ENCODE measurements at places on chromosomes 4 and X. TPM values are rescaled to one million over a fixed set of nuclear protein-coding genes. Genes with fewer than 3 reads are reported as not detected.

- no peaks in the 10 kb centered on the region for H3K4me1 ChIP-seq
- DNase-seq: no peak
- no peaks in the 10 kb centered on the region for H3K36me3 ChIP-seq
- no peak overlapping the region for H3K27ac ChIP-seq
Observed at GRCh38 chr4:4971796-4972195, 47.5 kb downstream of the CYTL1 start.

DNA sequence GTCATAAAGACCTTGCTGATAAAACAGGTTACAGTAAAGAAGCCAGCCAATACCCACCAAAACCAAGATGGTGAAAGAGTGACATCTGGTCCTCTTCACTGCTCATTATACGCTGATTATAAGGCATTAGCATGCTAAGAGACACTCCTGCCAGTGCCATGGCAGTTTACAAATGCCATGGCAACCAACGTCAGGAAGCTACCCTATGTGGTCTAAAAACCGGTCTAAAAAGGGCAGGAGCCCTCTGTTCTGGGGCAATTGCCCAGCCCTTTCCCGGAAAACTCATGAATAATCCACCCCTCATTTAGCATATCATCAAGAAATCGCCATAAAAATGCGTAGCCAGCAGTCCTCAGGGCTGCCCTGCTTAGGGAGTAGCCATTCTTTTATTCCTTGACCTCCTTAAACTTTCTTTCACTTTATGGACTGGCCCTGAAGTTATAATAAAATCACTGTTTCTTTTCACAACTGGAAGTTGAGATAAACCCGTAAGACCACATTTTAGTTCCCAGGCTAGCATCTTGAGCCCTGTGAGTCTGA, 260.5 kb upstream of the FAT1 start:
- no peaks in the 10 kb centered on the region for H3K4me1 ChIP-seq
- no peaks in the 10 kb centered on the region for H3K36me3 ChIP-seq
- no peak for DNase-seq
- no peak overlapping the region for H3K4me3 ChIP-seq
- no peak overlapping the region for H3K27ac ChIP-seq

DNA sequence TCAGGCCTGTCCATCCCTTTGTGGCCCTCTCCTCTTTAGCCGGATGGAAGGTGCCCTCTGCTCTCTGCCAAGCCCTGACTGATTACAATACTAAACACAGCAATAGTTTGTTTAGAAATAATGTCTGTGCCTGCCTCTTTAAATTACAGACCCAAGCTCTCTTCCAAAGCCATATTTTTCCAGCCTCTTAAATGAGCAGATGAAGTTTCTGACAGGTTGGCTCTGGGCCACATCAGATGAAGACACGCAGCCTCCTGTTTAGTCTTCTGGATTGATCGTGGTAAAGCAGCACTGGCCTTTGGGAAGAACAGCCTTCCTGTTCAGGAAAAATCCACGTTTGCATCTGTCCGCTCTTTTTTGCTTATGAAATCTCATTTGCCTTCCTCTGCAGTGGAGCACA, 133.6 kb downstream of the CPE start:
- H3K27ac ChIP-seq: no peak overlapping the region
- peaks cover 4% of the 10 kb centered on the region for H3K4me1 ChIP-seq
- no peak for DNase-seq
- H3K4me3 ChIP-seq: no peak overlapping the region
- no peaks in the 10 kb centered on the region for H3K27me3 ChIP-seq
- no peaks in the 10 kb centered on the region for H3K36me3 ChIP-seq

DNA sequence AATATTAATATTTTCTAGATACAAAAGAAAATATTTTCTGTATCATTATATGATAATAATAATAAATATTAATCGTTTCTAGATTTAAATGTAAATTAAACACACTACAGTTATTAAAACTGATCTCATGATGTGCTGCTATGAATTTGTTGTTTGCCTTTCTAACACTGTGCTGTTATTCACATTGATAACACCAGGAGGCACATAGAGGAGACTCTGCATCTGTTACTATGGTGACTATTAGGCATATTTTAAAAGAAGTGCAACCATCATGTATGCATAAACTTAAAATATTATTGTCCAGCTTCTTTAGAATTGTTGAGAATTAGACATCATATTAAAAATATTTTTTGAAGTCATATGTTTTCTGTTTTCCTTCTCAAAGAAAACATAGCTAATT, 11.8 kb upstream of the PDGFC start:
- H3K36me3 ChIP-seq: no peaks in the 10 kb centered on the region
- no peaks in the 10 kb centered on the region for H3K4me1 ChIP-seq
- H3K27ac ChIP-seq: no peak overlapping the region

GRCh38 chr4:184439386-184439785, 35.0 kb downstream of the IRF2 start:
- H3K27me3 ChIP-seq: no peaks in the 10 kb centered on the region
- peaks cover 72% of the 10 kb centered on the region for H3K4me1 ChIP-seq
- no peak overlapping the region for H3K4me3 ChIP-seq
- H3K36me3 ChIP-seq: peaks cover 14% of the 10 kb centered on the region
- no peak overlapping the region for H3K27ac ChIP-seq

The DCAF12L1 gene
- total RNA-seq: not detected

DNA sequence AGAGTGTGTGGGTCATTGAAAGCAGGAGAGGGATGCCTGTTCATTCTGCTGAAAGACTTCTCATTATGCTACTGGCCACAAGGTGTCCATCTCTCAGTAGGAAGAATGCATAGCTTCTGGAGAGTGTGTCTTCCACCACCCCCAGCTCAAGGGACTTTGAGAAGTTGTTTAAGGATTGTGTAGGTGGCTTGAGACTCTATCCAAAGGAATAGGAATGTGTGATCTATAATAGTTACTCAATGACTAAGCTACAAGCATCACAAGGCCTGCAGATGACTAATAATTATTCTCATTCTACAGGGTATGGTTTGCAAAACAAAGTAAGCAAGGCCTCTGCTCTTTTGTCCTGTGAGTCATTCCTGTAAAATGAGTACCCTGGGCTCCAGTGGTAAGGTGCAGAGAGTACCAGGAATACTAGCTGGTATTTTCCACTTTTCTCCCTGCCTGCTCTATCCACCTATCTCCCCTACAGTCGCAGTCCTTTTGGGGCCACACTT, 279.8 kb upstream of the BOD1L1 start:
- no peak overlapping the region for H3K4me3 ChIP-seq
- H3K27ac ChIP-seq: no peak overlapping the region
- H3K27me3 ChIP-seq: no peaks in the 10 kb centered on the region
- DNase-seq: no peak

DNA sequence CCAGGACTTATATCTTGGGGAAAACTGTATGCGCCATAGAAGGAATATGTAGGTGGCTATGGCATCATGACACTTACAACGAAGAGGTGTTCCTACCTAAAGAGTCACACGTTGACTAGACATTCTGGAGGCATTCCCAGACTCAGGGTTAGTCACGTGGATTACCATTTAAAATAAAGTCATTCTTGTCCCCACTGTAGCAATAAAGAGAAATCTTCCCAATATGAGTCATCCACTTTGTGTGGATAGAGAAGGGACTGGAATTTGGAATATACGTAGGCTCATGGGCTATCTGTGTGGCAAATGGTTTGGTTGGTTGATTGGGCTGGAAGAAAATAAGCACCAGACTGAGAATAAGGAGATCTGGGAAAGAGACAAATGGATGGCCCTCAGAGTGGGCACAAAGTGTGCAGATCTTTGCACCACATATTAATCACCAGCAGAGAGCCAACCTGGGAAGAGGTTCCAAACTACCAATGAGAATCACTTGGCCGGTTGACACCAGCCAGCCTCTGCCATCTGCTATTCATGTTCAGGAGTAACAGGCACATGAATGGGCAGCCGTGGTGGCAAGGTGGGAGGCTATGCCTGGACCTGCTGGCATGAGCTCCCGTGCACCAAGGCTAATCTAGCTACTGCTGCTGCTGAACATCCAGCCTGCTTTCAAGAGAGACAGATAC, 41.0 kb downstream of the MTNR1A start:
- H3K4me1 ChIP-seq: no peaks in the 10 kb centered on the region
- no peak overlapping the region for H3K4me3 ChIP-seq
- H3K36me3 ChIP-seq: no peaks in the 10 kb centered on the region
- DNase-seq: no peak
- H3K27me3 ChIP-seq: no peaks in the 10 kb centered on the region

The PHKA1 gene
- total RNA-seq: 7.5 TPM

- H3K4me1 ChIP-seq: no peaks in the 10 kb centered on the region
- H3K27ac ChIP-seq: no peak overlapping the region
- no peak overlapping the region for H3K4me3 ChIP-seq
- no peaks in the 10 kb centered on the region for H3K36me3 ChIP-seq
- DNase-seq: no peak
Observed at GRCh38 chr4:23577398-23577797, 312.4 kb downstream of the PPARGC1A start.

The TNIP3 gene
- 21.9 TPM for total RNA-seq

The SCD5 gene
- total RNA-seq: 0.70 TPM

DNA sequence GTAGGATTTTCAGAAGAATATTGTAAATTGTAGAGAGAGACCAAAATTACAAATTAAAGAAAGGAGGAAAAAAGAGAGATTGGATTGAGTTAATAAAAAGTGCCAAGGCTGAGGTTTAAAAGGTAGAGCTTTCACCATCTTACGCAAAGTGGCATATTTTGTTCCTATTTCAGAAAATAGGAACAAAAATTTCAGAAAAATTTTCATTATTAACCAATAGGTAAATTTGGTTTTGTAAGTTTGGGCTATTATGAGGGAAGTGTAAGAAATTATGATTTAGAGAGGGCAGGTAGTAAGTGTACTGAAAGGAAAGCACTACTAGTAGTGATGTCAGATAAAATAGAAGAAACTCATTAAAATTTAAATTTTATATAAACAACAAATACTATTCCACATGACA, 479.7 kb downstream of the ACTRT1 start:
- no peak for DNase-seq
- no peaks in the 10 kb centered on the region for H3K27me3 ChIP-seq

DNA sequence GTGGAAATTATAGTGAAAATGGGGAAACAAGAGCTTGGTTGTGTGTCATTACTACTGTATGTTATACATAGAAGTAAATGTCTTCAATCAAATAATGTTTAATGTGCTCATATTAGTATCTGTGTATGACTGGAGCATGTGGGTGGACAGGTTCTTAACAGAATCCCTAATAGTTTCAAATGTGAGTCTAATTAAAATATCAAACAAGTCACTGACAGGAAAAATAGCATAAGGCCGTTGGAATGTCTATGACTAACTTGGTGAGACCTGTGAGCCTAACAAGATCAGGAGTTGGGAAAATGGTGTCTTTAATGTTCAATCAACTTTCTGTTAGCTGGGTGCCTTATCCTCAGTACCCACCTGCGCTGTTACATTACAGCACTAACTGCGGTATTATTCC, 6.2 kb upstream of the CXCL3 start:
- no peaks in the 10 kb centered on the region for H3K36me3 ChIP-seq
- peaks cover 14% of the 10 kb centered on the region for H3K27me3 ChIP-seq
- H3K4me3 ChIP-seq: no peak overlapping the region

DNA sequence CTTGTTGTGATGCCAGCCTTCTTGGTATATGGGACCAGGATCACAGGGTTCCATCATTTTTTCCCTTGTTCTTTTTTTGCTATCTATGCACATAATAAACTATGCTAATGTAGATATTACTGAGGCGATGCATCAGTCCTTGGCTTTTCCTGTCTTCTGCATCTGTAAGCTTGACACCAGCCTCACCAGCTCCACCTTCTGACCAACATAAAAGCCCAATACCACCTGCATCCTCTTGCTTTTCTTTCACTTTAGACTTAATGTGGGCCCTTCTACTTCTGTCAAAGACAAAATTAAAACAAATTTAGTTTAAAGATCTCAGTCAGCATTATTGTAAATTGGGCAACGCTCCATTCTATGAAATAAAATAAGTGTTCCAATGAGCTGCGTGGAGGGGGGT, 1718.8 kb upstream of the PCDH10 start:
- no peak for DNase-seq
- no peak overlapping the region for H3K4me3 ChIP-seq
- no peak overlapping the region for H3K27ac ChIP-seq
- no peaks in the 10 kb centered on the region for H3K4me1 ChIP-seq

- H3K27me3 ChIP-seq: no peaks in the 10 kb centered on the region
- H3K4me3 ChIP-seq: no peak overlapping the region
- no peak for DNase-seq
Observed at GRCh38 chr4:55668449-55668848, 32.4 kb upstream of the NMU start.

The DOCK11 gene
- total RNA-seq: 28.6 TPM

The MAGEA8 gene
- not detected for total RNA-seq

DNA sequence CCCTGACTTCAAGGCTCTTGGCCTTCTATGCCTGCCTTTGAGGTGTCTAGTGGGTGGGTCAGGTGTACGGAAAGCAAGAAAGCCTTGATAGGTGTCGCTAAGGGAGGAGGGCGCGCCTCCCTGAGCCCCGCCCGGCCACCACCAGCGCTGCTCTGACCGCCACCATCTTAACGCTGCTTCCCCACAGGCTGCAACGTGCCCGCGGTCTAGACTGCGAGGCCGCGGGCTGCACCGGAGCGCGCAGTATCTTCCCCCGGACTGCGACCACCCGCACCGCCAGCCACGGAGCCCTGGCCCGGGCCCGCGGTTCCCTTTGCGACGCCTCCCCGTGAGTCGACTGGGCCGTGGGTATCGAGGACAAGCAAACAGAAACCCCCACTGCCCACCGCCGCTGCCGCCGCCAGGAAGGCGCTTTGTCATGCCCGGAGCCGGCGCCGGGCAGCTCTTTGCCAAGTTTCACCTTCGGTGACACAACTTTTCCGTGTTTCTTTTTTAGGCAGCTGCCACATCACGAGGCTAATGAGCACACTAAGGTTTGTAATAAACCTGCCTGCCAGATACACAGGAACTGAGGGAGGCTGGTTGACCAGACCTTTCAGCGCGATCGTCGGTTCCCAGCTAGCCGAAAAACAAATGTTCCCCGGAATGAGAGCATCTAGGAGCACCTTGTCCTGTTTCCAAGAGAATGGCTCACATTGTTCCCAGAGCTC, 335.8 kb upstream of the F9 start:
- H3K27me3 ChIP-seq: peaks cover 22% of the 10 kb centered on the region
- DNase-seq: no peak
- H3K4me3 ChIP-seq: no peak overlapping the region
- no peaks in the 10 kb centered on the region for H3K4me1 ChIP-seq
- H3K36me3 ChIP-seq: no peaks in the 10 kb centered on the region
- no peak overlapping the region for H3K27ac ChIP-seq

The FOXR2 gene
- total RNA-seq: not detected

DNA sequence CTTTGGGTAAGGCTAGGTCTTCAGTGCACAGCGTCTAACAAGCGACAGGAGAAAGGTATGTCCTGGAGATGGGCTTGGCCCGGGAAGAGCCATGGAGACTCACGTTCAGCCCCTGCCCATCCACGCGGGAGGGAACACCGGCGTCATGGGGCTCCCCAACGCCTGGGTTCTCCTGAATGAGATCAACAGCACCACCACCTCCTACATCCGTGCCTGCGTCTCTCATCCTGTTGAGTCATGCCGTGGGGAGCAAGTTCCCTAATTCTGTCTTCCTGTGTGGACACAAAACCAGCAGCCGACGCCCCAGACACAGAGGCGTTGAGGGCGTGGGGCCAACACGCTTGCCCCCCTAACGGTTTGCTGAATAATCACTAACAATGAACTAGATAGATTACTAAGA, 20.1 kb upstream of the IL3RA start:
- H3K27ac ChIP-seq: peak overlapping the region; percentile 80
- H3K36me3 ChIP-seq: no peaks in the 10 kb centered on the region
- no peak for DNase-seq
- peaks cover 10% of the 10 kb centered on the region for H3K4me1 ChIP-seq

- H3K27me3 ChIP-seq: peaks cover 1% of the 10 kb centered on the region
- DNase-seq: no peak
- peaks cover 6% of the 10 kb centered on the region for H3K4me1 ChIP-seq
- H3K36me3 ChIP-seq: no peaks in the 10 kb centered on the region
- H3K4me3 ChIP-seq: no peak overlapping the region
- H3K27ac ChIP-seq: no peak overlapping the region
Observed at GRCh38 chrX:40262157-40263013, 164.6 kb upstream of the BCOR start.

The FGF2 gene
- 17.8 TPM for total RNA-seq

All from activated T-helper 1 cell treated with anti-CD3 and anti-CD28 coated beads, Interleukin-12 subunit alpha, Interleukin-12 subunit beta, Interleukin-2, Interleukin-4 antibody, amounts not matched to agents 30 ng/mL and 10 ng/mL and 1 ng/mL, durations not matched to agents 14 hours and 24 hours and 36 hours (primary cell).